IMR-90 (cell line): ENCODE measurements at places on chromosomes 6 and 20. TPM values are rescaled to one million over a fixed set of nuclear protein-coding genes. Genes with fewer than 3 reads are reported as not detected.

DNA sequence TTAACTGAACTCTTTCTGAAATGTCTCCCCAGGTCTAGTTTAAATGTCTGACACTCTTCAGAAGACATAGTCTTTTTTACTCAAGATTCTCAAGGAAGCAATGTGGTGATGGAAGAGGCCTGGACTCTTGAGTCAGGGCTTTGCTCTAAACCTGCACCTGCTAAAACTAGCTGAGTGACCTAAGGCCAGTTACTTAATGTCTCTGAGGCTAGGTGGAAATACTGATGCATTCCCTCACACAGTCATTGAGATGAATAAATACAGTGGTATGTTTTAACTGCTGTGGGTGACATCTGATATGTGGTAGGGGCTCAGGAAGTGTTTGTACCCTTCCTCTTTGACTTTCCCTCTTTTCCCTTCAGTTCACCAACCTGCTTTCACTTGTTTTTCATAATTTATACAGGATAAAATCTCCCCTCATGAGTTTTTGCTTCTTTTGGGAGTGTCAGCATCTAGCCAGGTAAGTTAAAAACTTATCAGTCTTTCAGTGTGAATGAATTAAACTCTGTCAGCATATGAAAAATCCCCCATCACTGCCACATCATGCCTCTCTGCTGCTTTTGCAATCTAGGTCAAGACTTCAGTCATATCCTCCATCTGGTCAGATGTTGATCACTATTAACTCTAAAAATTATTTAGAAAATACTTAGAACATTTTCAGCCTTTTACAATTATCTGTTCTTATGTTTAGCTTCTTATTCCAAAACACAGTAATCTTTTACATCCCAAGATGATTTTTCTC, 178.7 kb upstream of the TNFAIP3 start:
- no peaks in the 10 kb centered on the region; the same call in 1 of the 2 replicates for H3K27me3 ChIP-seq
- H3K36me3 ChIP-seq = no peaks in the 10 kb centered on the region
- no peak overlapping the region for H3K4me3 ChIP-seq
- no peaks in the 10 kb centered on the region for H3K4me1 ChIP-seq

DNA sequence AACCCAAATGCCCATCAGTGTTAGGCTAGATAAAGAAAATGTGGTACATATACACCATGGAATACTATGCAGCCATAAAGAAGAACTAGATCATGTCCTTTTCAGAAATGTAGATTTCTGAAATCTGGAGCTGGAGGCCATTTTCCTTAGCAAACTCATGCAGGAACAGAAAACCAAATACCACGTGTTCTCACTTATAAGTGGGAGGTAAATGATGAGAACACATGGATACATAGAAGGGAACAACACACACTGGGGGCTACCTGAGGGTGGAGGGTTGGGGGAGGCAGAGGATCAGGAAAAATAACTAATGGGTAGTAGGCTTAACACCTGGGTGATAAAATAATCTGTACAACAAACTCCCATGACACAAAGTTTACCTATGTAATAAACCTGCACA, 188.9 kb upstream of the PRND start:
- no peak for DNase-seq
- H3K4me3 ChIP-seq = no peak overlapping the region
- no peak overlapping the region for H3K27ac ChIP-seq
- H3K36me3 ChIP-seq = no peaks in the 10 kb centered on the region
- peaks cover 4% of the 10 kb centered on the region for H3K4me1 ChIP-seq

LAMA4 gene
- polyA plus RNA-seq = 28.9 and 33.9 TPM in 2 replicates

JPH2 gene
- 0.44 TPM in 2 replicates for polyA plus RNA-seq

DNA sequence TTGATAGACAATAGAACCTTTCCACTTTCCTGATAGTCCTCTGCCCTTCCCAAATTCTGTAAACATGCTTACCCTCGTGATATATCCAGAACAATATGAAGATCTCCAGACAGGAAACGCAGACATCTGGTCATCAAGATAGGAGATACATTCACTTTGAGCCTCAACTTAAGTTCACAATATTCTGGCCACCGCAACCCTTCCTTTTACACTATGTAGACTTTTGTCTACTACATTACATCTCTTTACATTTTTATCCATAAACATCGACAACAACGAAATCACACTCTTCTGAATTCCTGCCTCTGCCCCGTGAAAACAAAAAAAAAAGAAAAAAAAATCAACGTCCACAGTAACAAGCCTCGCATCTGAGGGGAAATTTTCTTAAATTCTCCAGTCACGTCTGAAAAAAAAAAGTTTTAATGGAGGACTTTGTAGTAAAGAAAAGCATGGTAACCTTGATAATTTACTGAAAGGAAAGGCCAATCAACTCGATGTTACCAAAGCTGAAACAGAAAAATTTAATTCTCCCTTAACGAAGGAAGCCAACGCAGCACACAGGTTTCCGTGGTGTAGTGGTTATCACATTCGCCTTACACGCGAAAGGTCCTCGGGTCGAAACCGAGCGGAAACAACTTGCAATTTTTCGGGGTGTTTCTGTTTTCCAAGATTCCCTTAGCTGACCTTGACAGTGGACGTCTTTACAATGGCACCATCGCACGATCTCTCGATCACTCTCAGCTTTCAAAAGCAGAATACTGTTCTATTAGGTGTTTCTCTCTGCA, 21.8 kb downstream of the POM121L2 start:
- H3K4me1 ChIP-seq = no peaks in the 10 kb centered on the region
- no peak overlapping the region for H3K27ac ChIP-seq
- peak; percentile 63 for DNase-seq
- H3K27me3 ChIP-seq = peaks cover 39% of the 10 kb centered on the region
- no peaks in the 10 kb centered on the region for H3K36me3 ChIP-seq
- peak overlapping the region; percentile 20; the same call in 1 of the 2 replicates for H3K4me3 ChIP-seq

- no peaks in the 10 kb centered on the region for H3K27me3 ChIP-seq
- peaks cover 3% of the 10 kb centered on the region for H3K4me1 ChIP-seq
- H3K36me3 ChIP-seq = no peaks in the 10 kb centered on the region
- H3K4me3 ChIP-seq = no peak overlapping the region
Measured at GRCh38 chr6:153096792-153097191, 34.3 kb downstream of the RGS17 start.

APOBEC2 gene
- not detected in 2 replicates for polyA plus RNA-seq

DNA sequence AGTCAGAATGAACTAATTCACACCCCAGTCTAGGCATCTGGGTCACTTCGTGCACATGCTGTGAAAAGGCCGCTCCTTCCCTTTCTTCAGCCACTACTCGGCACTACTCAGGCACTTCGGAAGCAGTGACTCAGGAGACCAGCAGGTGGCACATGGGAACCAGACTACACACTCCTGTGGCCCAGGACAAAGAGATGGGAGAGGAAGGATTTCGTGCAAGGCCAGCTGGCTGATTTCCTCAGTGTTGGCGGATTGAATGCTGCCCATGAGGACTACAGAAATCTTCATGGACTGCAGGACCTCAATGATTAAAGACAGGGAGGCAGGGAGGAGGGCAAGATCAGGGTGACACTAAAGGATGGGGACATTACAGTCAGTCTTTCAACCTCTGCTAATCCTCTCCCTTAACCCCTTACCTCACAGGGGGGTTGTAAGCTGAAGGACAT, 117.8 kb upstream of the SPACA1 start:
- peak; percentile 79 for DNase-seq
- H3K36me3 ChIP-seq = no peaks in the 10 kb centered on the region
- H3K4me1 ChIP-seq = no peaks in the 10 kb centered on the region
- H3K4me3 ChIP-seq = no peak overlapping the region

DNA sequence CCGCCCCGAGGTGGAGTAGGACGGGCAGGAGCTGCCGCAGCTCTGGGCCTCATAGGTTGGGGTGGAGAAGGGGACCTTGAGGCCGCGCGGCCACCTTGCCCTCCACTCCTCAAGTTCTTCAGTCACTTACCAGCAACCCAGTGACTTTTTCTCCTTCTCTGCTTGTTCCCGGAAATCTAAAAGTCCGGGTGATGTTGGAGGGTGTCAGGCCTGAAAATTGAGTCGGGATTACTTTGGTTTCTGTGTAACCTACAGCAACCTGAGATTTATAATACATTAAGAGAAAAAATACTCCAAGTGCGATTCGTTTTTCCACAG, 338 bp downstream of the RWDD1 start:
- H3K4me1 ChIP-seq = no peaks in the 10 kb centered on the region
- peak overlapping the region; percentile 73 for H3K27ac ChIP-seq
- peak overlapping the region; percentile 81 for H3K4me3 ChIP-seq
- DNase-seq = no peak
- H3K36me3 ChIP-seq = no peaks in the 10 kb centered on the region
- no peaks in the 10 kb centered on the region for H3K27me3 ChIP-seq

GRCh38 chr20:52552181-52552872, 360.7 kb upstream of the ZFP64 start:
- no peaks in the 10 kb centered on the region for H3K36me3 ChIP-seq
- peak; percentile 66 for DNase-seq
- no peak overlapping the region for H3K27ac ChIP-seq
- no peaks in the 10 kb centered on the region; the same call in 1 of the 2 replicates for H3K27me3 ChIP-seq
- no peak overlapping the region for H3K4me3 ChIP-seq

DNA sequence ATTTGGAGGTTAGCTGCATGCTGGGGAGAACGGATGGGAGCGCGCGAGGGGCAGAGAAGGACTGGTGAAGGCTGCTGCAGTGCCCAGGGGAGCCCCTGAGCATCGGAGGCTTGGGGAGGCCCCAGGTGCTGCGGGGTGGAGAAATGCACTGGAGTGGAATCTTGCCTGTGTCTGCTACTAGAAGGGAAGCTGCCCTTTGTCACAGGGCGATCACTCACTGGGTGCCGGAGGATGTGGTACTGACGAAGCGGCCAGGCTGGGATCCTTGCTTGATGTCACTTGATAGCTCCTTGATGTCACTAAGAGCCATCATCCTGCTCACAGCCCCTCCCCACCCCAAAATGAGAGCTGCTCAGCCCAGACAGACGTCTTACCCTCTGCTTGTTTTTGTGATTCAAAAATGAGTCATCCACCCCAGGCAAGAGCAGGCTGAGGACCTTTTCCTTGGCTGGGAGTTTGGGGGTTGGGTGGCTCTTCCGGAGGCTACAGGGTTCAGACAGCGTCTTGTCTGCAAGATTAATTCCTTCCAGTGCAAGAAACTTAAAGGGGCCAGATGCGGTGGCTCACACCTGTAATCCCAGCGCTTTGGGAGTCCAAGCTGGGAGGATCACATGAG, 62.6 kb upstream of the PMEPA1 start:
- no peak overlapping the region for H3K4me3 ChIP-seq
- H3K27ac ChIP-seq = no peak overlapping the region
- peaks cover 3% of the 10 kb centered on the region; the same call in 1 of the 2 replicates for H3K27me3 ChIP-seq
- no peaks in the 10 kb centered on the region for H3K36me3 ChIP-seq
- H3K4me1 ChIP-seq = no peaks in the 10 kb centered on the region
- DNase-seq = peak; percentile 64

- no peak overlapping the region for H3K4me3 ChIP-seq
- DNase-seq = peak; percentile 33
- H3K4me1 ChIP-seq = peaks cover 2% of the 10 kb centered on the region; the same call in 1 of the 2 replicates
- no peaks in the 10 kb centered on the region for H3K36me3 ChIP-seq
Measured at GRCh38 chr6:74018825-74019224, 322.8 kb downstream of the CD109 start.

FOXS1 gene
- polyA plus RNA-seq = not detected in 2 replicates
